ENCODE measurements at places on chromosomes 5 and 9. TPM values are rescaled to one million over a fixed set of nuclear protein-coding genes. Genes with fewer than 3 reads are reported as not detected.
A peak's percentile ranks its signal among the peaks of the same experiment; 100 is the strongest.

The C1QTNF2 gene
- not detected for total RNA-seq

The FOXD4L5 gene
- total RNA-seq: not detected

The ADGRV1 gene
- total RNA-seq: 1.7 TPM

The ACOT12 gene
- not detected for total RNA-seq

- no peaks in the 10 kb centered on the region for H3K27me3 ChIP-seq
- no peak for DNase-seq
- H3K36me3 ChIP-seq: peaks cover 2% of the 10 kb centered on the region
- H3K4me3 ChIP-seq: peak overlapping the region; percentile 96
- peaks cover 53% of the 10 kb centered on the region for H3K4me1 ChIP-seq
Observed at GRCh38 chr5:60943624-60944023, 1.2 kb downstream of the ERCC8 start.

GRCh38 chr9:101739311-101739710 lies 864 bp upstream of the GRIN3A start:
- no peak for DNase-seq
- no peak overlapping the region for H3K4me3 ChIP-seq
- no peaks in the 10 kb centered on the region for H3K36me3 ChIP-seq
- no peak overlapping the region for H3K27ac ChIP-seq
- no peaks in the 10 kb centered on the region for H3K4me1 ChIP-seq
- peaks cover 2% of the 10 kb centered on the region for H3K27me3 ChIP-seq
